ENCODE measurements at places on chromosomes 2 and 18.
A peak's percentile ranks its signal among the peaks of the same experiment; 100 is the strongest.

DNA sequence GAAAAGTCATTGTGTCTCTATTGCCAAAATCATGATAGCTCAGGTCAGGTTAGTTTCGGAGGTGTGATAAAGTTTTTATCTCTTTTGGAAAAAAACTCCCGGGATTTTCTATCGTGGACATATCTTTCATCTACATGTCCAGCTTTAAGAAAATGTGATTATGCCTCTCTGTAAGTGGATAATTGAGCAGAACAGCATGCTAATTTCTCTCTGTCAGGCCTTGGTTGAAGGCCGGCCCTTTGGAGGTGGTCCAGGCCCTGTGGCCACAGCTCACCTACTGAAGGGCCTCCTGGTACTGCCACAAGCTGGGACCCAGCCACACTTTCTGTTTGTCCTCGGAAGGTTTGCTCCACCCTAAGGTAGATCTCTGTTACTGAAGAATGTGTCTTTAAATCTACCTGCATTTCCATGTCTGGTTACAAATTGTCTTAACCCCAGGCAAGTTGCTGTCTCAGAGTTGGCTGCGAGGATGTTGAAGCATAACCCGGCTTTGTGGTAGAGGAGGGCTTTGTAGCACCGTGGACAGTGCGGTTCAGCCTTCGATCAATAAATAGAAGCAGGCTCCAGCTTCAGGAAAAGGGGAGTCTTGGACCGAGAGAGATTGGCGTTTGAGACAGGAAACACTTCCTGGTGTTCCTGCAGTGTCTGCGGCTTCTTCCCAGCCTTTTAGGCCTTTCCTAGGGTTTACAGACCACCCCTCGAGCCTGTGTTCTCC, 25.5 kb downstream of the TCF7L1 start:
- DNase-seq, result no peak

- DNase-seq, result no peak
Measured at GRCh38 chr2:41717839-41718238, 330.0 kb upstream of the PKDCC start.

GRCh38 chr18:59228351-59228750, 8.4 kb downstream of the GRP start:
- no peak for DNase-seq

GRCh38 chr2:157480182-157480961, 36.5 kb upstream of the CYTIP start:
- peak; percentile 67 for DNase-seq

- DNase-seq, result no peak
Measured at GRCh38 chr2:98067160-98067559, 19.8 kb upstream of the VWA3B start.

DNA sequence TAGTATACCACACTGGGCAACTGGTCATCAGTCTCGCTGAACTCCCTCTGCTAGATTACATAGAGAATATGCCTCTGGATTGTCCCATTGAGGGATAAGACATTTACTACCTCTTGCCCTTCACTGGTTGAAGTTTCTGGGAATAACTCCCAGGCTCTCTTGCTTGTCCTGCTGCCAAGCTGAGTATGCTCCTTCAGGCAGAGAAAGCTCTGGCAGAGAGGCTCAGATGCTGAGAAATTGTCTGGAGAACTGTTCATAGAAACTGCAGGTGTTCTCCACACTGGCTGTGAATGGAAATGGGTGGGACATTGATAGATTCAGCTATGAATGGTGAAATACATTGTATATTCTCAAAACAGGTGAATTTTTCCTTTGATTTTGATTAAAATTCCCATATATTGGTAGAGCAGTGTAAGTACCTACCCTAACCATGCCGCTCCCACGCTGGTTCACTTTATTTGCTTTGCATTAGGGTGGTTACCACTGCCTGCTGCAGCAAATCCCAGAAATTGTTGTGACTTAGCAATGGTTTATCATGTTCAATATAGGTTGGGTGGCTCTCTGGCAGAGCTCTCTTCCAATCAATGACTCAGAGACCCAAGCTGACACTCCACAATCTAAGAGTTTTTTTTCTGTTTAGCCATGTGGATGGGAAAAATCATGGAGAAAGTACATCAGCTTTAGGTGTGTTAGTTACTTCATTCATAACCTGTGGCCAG, 36.7 kb downstream of the FAM117B start:
- DNase-seq, result no peak

GRCh38 chr18:45478889-45479288, 136.4 kb upstream of the SLC14A2 start:
- DNase-seq, result no peak

GRCh38 chr2:43803113-43803512, 29.3 kb downstream of the DYNC2LI1 start:
- DNase-seq, result no peak

DNA sequence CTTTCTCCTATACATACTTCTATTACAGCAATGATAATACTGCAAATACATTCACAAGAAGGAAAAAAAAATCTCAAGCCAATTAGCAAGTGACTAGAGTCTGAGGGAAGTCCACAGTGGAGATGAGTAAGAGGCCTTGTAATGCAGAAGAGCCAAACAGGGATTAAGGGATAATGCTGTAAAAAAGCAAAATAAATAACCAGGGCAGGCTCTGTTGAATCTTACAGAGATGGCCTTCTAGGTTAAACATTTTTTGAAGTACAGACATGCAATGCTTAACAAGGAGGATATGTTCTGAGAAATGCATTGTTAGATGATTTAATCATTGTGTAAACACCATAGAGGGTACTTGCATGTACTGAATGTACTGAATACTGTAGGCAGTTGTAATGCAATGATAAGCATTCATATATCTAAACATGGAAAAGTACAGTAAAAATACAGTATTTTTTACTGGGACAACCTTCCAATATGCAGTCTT, 122.1 kb upstream of the RMDN2 start:
- no peak for DNase-seq

GRCh38 chr2:176725873-176726645, 456.8 kb downstream of the MTX2 start:
- DNase-seq, result no peak

DNA sequence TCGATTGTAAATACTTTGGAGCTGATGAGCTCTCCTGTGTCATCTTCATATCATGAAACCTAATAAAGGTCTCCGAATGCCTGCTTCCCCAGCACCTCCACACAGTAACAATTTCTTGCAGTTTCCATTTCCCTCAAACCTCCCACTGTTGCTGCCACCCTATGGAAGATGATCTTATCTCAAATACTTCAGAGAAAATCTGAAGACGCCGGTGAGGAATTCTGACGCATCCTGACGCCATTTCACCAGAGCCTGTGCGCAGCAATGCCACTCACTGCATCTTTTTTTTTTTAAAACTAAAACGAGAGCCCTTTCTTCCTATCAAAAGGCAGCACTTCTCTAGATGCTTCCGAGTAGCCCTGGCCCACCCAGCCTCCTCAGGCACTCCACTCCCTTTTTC, 31.9 kb upstream of the GNAL start:
- DNase-seq, result no peak

GRCh38 chr2:158533009-158533408, 76.3 kb downstream of the PKP4 start:
- DNase-seq, result no peak

DNA sequence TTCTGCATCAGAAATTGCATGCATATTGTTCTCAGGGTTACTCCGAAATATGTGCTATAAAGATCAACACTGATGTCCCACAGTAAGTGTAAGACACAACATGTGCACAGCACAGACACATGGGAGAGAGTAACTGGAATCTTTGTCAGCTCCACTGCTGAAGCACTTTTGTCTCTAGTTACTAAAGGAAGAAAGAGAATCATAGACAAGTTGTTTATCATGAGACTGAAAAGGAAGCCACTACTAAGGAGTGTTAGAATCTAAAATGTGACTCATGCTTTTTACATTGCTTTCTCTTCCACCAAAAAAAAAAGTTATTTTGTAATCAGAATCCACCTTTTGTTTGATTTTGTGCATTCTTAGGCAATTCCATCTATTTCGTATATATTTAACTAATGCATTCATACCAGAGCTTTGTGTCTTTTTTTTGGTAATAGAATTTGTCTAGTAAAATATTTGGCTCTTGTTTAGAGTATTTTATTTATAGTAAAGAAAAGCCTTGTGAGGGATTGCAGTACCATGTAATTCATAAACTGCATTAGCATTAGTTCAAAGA, 502.4 kb downstream of the FBXO15 start:
- no peak for DNase-seq

DNA sequence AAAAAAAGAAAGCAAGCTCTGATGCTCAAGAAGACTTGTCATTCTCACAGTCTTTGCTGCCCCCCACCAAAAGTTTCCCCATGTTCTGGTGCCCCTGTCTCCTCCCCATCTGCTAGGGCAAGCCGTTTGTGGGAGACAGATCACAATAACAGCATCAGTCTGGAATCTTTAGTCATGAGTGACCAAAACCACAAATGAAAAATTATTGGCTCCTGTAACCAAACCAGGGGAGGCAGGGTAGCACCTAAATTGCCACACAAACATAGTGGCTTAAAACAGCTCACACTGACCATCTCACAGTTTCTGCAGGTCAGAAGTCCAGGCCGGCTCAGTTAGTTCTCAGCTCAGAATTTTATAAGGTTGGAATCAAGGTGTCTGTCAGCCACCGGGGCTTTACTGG, 9.1 kb upstream of the B3GNT7 start:
- no peak for DNase-seq

DNA sequence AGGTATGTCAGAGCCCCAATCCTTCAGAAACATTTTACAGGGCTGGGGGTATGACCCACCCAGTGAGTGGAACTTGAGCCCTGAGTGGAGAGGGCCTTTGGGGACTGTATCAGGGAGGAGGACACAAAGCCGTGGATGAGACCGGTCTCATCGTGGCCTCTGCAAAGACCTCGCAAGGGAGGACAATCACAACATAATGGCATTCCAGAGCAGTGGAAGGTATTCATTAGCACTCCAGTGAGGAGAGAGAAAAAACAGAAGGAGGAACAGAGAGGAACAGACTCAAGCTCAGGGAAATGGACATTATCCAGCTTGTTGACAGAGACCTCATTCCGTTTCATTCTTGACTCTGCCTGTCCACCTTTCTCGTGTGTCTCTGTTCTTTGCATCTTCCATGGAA, 38.8 kb upstream of the CTAGE1 start:
- DNase-seq, result no peak

- no peak for DNase-seq
Measured at GRCh38 chr2:225020168-225020849, 22.0 kb downstream of the DOCK10 start.

DNA sequence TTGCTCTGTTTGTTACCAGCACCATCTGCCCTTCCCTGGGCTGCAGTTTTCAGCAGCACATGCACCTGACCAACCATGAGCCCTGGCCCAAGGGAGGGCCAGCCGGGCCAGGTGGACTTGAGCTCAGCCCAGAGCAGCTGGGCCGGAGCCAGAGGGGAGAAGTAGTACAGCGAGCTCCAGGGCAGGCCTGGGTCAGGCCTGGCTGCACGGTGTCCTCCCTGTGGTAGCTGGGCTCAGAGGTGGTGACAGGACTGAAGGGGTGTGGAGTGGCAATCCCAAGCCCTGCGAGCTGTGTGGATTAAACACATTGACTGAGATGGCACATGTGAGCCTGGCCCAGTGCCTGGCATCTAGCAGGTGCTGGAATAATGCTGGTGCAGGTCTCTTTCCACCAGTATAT, 222.2 kb downstream of the GLI2 start:
- no peak for DNase-seq

DNA sequence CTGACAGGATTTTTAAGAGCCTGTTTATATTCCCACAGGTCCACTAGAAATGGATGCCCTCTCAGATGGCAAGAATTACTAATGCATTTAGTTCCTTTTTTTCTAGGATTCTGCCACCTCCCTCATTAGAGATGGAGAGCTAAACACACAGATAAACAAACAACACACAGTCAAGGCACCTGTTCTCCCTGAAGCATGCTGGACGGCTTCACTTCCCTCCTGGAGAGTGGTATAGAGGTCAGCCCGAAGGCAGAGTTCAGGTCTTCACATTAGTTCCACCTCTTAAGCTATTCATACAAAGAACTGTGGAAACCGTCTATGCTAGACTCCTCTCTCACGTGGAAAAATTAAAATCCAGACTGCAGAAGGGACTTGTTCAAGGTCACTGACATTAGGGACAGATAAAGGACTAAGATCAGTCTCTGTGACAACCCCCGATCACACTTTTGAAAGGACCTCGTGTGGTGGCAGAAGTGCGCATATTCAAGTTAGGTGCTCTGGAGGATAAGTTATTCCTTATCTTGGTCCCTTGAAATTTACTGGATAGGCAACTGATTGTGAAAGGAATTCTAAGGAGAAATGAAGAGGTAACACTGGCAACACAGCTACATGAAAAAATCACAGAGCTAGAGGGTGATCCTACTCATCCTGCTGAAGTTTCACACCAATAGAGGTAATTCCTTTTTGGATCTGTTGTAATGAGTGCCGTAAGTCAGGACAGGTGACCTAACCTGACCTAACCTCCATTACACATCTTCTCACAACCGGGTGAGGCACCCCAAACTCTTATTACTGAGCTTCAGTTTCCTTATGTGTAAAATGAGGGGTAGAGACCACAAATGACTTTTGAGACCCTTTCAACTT, 75.1 kb downstream of the SPRED2 start:
- no peak for DNase-seq

DNA sequence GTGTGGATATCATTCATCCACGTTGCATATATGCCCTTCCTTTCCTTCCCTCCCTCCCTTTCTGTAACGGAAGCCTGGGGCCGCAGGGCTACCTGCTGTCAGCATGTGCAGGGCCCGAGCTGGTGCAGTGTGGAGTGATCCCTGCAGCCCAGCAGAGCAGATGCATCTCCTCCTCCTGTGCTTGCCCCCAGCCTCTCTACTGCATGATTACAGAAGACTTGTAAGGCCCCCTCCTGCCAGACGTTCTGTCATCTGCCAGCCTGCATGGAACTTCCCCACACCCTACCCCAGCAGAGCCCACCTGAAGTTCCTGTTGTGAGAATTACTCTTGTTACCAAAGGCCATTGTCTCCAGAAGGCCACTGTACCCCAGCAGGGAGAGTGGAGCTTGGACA, 67.5 kb upstream of the FOSL2 start:
- DNase-seq, result no peak

All from stimulated activated naive CD8-positive, alpha-beta T cell treated with anti-CD3 and anti-CD28 coated beads, Interleukin-15, Interleukin-2, amounts not matched to agents 100 U/mL and 50 U/mL, for 24 hours (primary cell).